Skeletal muscle cell (primary cell): ENCODE measurements at places on chromosomes 7 and 10.

GRCh38 chr10:115355162-115355760, 262.1 kb downstream of the ATRNL1 start:
- peak; percentile 25 for DNase-seq

GRCh38 chr7:149838992-149839408, 825 bp downstream of the ZNF862 start:
- DNase-seq: no peak

GRCh38 chr7:63925626-63926460, 72.8 kb upstream of the ZNF722 start:
- DNase-seq: no peak

- no peak for DNase-seq
Observed at GRCh38 chr10:42876945-42877344, 94.3 kb downstream of the BMS1 start.

- DNase-seq: no peak
Observed at GRCh38 chr7:18580950-18581349, 85.4 kb downstream of the HDAC9 start.

GRCh38 chr10:88315755-88316154, 267.4 kb downstream of the RNLS start:
- no peak for DNase-seq

GRCh38 chr10:48215486-48216203, 58.9 kb downstream of the FRMPD2 start:
- no peak for DNase-seq

DNA sequence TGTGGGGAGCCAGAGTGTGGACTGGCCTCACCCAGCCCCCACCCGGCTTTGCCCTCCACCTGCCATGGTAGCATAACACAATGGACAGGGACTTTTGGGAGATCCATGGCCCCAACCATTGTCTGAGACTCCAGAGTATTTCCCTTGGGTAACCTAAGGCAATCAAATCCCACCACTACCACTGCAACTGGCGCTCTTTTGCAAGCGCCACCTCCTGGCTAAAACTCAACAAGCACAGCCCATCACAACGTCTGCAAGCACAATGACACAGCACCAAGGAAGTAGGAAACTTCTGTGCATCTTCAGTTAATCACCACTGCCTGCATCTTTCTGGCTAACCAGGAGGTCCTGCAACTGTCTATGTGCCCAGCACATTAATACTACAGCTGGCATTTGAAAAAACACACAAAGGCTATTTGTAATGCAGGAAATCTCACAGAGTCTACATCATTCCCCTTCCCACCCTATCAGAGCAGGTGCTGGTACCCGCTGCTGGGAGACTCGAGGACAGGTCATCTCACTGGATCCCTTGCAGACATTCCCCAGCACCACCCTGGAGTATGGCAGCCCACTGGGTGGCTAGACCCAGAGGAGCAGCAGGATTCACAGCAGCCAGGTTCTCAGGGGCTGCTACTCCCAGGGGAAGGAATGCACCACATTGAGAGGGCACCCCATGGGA, 27.7 kb downstream of the ANKRD26 start:
- DNase-seq: no peak

DNA sequence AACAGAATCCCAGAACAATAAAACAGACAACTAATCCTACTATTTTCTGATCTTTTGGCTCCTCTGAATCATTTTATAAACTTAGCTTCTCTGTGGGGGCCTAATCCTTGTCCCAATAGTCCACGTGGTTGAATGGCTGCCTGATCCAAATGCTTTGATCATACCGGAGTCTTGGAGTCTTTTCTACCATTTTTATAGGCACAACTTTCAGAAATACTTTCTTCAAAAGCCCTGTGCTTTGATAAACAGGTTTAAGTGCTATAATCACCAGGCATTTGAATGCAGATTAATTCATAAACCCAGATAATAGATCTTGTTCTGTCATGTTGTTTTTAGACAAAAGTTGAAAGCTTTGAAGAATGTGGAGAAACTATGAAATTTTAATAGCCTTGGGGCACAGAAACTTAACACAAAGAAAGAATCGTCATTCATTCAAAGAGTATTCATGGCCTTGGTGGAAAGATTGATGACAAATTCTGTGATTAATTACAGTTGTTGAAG, 163.7 kb downstream of the AHR start:
- DNase-seq: no peak

DNA sequence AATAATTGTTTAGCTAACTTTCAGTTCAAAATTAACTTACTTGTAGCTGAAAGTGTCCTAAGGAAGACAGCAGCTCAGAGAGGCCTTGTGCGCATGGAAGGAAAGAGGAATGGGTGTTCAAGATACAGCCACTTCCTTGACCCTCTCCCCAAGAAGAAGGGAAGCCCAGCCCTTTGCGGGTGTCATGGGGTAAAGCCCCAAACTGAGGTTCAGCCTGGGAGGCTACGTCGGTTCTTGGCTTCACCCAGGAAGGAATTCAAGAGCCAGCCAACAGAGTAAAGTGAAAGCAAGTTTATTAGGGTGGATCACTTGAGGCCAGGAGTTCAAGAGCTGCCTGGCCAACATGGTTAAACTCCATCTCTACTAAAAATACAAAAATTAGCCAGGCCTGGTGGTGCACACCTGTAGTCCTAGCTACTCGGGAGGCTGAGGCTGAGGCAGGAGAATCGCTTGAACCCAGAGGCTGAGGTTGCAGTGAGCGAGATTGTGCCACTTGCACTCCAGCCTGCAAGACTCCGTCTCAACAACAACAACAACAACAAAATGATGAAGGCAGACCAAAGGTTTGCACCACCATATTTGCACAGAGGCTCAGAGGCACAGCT, 15.9 kb downstream of the GPRIN2 start:
- DNase-seq: no peak

DNA sequence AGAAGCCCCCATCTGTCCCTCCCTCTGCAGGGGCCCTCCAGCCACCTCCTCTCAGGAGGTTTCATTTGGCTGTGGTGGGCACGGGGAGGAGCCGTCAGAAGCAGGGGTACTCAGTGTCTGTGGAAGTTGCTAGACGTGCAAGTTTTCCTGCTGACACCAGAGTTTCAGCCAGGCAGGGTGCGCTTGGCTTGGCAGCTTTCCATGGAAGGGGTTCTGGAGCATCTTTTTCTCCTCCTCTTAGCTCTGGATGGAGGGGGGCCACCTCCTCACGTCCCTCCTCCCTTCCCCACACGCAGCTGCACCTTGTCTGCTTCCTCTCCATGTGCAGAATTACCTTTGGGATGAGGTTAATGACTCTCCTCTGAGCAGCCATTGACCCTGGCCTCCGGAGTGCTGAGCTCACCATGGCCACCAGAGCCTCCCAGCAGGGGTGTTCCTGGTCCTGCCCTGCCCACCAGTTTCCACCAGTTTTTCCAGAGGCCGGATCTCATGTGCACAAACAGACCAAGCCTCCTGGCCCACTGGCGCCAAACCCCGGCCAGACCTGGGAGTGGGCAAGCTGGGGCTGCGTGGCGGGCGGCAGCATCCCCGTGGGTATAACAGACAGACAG, 579.8 kb upstream of the FOXK1 start:
- no peak for DNase-seq

GRCh38 chr7:112103246-112103645, 103.0 kb downstream of the DOCK4 start:
- DNase-seq: peak; percentile 52

DNA sequence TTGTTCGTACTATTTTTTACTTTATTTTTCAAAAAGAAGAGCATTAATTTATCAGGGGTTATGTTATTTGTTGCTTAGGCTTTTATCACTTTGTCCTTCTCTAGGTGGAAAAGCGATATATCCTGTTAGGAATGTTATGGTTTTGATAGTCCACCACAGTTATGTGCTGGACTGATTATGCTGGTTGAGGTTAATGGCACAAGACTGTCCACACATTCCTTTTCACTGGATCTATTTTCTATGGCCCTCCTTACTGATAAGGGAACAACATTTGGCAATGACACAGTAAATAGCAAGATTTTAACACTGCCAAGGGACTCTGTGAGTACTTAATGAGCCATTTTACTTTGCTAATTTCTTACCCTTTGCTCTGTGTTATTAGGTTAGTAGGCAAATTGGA, 1212.3 kb downstream of the NXPH1 start:
- no peak for DNase-seq

- no peak for DNase-seq
Observed at GRCh38 chr7:133859231-133859630, 267.9 kb upstream of the LRGUK start.

DNA sequence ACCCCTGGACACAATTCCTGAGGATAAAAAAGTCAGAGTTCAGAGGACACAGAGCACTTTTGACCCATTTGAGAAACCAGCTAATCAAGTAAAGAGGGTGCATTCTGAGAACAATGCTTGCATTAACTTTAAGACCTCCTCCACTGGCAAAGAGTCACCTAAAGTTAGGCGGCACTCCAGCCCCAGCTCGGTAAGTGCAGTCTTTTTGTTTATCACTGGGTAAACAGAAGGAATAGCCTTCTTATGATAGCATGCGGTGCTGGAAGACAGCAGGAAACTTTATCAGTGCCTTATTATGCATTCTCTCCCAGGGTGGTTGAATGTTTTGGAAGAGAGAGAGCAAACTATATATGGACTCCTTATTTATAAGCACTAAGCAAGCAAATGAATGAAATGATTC, 130.5 kb downstream of the CDK14 start:
- no peak for DNase-seq

DNA sequence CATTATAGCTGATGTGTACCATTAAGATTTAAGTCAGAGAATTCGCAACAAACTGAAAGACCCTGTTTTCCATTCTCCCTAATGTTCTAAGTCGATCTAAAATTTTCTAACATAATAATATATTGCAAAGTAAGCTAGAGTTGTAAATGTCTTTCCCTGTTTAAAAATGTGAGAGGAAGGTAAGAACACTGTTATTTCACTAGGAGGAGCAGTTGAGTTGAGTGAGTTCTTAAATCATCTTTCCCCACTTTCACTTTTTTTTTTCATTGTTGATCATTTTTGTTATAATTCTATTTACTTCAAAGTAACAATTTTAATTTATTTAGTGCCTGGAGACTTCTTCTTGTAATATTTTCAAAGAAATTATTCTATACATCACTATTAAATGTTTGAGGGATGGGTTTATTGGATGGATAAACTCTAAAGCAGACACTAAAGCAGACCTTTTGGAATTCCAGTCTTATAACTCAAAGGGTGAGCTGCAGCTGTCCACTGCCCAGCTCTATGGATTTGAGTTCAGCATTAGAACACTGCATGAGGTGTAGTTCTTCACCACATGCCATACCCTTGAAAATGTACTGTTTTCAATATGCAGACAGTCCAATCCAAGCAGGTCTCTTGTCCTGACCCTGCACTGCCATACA, 181.3 kb upstream of the FZD1 start:
- no peak for DNase-seq

DNA sequence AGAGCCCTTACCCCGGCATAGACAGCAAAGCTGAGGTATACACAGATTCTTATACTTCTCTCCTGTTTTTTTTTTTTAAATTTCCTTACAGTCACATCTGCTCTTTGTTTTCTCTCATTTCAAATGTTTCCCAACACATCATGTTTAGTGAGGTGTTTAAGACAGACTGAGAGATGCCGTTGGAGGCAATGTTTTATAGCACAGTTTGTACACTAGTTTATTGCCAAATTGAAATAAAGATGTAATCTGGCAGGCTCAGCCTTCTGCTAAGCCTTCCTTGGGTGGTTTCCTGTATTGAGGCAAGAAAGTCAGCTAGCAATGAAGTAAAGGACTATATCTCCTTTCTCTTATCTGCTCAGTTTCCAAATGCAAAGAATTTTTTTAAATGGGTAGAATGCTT, 393.4 kb downstream of the SORCS1 start:
- DNase-seq: no peak

DNA sequence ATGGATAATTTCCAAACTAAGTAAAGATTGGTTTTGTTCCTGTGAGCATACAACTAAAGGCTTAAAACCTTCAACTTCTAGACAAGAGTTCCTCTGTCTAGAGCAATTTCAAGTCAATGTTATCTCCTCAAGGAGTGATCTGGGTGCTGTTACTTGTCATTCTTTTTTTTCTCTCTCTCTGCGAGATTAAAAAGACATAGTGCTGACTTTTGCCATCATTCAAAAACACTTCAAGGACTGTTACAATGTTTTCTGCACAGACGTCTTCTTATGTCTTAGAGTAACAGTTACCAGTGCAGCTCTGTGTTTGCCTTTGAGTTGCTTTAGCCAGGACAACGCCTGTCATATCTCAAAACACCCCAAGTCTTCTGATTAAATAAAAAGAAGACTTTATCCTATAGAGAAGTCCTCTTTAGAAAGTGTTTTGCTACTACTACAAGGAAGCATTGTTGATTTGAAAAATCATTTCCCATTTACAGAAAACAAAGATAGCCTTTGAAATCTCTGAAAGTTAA, 263.5 kb upstream of the FERD3L start:
- no peak for DNase-seq

GRCh38 chr7:1537535-1538412, 7.3 kb downstream of the MAFK start:
- DNase-seq: peak; percentile 79

DNA sequence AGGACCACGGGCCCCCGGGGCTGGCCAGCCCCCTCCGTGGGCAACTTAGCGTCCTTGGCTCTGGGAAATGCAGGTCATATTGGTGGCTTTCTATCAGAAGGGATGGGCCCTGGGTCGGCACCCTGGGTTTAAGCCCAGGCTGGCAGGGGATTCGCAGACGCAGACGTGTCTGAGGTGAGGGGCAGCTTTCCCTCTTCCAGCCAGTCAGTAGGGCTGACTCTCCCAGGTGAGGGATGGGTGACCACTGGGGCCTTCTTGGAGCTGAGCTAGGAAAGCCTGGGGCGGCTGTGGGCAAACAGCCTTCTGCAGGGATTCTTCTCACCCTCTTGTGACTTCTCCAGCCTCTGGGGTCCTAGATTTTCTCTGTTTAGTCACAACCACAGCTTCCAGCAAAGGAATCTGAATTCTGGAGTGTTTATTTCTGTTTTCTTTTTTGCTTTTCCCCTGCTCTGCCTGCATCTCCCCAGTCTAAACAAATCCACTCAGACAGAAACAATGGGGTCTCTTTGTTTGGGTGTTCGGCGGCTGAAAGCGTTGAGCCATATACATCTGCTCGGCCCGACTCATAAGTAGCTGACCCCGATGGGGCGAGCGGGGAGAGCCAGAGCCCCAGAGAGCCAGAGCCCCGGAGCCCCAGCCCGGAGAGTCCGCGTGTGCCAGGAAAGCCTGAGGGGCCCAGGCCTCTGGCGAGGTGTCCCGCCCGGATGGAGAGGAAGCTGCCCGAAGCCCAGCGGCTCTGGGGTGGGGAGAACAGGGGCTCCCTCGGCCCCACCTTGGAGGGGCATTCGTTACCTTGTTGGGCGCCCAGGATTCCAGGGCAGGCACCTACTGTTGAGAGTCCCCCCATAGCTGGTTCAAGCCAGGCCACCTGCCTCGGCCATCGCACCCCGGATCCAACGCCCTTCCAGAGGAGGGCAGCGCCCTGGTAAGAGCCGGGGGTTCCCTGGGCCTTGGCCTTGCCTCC, 2.0 kb downstream of the MNX1 start:
- no peak for DNase-seq

GRCh38 chr10:14332903-14333302, 2.2 kb upstream of the FRMD4A start:
- DNase-seq: no peak

GRCh38 chr10:77455561-77455960, 182.0 kb downstream of the KCNMA1 start:
- no peak for DNase-seq
